Stimulated activated CD4-positive, alpha-beta T cell treated with anti-CD3 and anti-CD28 coated beads, Interleukin-1b, Interleukin-23, amount 100 ng/mL, for 1 hour (primary cell): ENCODE measurements at places on chromosomes 5 and 9.
A peak's percentile ranks its signal among the peaks of the same experiment; 100 is the strongest.

DNA sequence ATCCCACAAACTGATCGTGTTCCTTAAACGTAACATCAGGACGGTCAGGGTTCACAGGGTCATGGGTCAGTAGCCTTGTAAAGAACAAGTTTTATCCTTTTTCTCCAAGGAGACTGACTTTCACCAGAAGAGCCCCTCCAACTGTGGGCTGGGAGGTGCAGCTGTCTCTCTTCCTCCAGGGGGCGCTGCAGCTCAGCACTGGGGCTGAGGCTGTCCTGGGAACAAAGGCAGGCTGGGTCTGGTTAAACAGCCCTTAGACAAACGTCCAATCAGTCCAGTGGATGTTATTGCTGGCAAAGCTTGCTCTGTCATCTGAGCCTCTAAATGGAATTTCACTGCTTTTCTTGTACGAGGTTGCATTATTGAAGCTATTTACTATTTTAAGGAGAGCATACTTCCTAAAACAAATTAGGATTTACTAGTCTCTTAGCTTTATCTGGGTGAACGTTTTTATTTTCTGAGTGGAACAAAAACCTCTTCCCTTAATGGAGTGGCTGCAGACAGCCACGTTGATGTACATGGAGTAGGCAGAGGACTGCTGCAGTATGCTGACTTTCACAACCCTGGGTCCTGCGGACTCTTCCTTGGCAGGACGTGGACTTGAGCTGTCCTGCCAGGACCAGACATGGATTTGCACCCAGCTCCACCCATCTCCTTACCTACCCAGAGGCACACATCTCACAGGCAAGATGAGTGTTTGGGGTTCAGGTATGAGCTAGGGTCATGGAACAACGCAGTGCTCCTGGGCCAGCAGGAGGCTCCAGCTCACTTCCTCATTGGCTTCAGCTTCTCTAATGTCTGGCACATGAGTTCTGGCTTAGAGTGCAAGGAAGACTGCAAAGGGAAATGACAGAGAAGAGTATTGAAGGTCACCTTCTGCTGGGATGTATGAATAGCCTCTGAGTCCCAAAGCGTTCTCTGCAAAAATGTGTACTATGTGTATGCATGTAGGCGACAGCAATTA lies 7.8 kb downstream of the EXOSC2 start:
- peak; percentile 61 for DNase-seq

DNA sequence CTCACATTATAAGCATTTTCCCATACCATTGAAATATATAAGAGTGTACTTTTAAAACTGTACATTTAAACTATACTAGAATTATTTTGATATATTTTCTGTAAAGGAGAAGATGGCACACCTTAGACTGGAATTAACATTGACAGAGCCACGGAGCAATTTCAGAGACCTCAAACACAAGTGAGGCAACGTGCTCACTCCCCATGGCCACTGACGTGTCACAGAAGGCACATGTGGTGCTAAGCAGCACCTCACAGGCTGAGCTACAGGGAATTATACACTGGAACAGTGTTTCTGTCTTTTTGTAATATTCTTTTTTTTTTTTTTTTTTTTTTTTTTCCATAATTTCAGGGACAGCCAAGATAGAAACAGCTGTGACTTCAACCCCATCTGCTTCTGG lies 66.5 kb downstream of the NUP214 start:
- DNase-seq: no peak

DNA sequence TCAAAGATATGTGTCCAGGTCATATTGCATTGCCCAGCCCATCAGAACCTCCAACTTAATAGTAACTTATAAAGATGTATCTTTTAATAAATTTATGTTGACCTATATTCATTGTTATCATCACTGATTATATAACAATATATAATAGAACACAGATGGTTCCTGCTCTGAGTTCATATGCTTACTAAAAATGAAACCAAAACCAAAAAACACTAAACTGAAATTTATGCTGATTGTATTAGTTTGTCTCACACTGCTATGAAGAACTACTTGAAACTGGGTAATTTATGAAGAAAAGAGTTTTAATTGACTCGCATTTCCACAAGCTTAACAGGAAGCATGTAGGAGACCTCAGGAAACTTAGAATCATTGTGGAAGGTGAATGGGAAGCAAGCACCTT lies 462.5 kb upstream of the TYRP1 start:
- DNase-seq: no peak

DNA sequence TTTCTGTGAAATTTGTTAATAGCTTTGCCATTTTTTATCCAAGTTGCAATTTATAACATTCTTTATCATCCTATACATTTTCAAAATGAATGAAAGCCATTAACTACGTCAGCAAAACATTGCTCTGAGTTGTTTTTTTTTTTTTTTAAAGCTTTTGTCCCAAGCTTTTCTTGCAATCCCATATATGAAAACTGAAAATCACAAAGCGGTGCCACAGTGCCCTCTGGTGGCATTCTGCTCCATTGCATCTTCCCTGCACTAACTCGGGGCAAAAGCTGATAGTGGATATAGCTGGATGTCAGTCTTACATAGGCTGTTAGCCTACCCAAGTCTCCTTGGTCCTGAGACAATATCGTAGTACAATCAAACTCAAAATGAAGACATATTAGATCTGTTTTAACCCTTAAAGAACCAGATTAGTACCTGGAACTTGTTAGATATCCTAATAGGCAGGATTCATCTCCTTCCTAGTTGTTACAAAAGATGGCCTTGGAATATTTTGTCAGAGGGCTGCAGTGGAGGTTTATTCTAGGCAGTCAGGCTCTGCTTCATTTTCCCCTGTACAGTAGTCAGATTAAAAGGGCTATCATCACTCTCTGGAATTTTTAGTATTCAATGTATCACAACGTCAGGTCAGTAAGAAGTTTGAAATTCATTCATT lies 669.9 kb downstream of the PTPRD start:
- peak; percentile 18 for DNase-seq

DNA sequence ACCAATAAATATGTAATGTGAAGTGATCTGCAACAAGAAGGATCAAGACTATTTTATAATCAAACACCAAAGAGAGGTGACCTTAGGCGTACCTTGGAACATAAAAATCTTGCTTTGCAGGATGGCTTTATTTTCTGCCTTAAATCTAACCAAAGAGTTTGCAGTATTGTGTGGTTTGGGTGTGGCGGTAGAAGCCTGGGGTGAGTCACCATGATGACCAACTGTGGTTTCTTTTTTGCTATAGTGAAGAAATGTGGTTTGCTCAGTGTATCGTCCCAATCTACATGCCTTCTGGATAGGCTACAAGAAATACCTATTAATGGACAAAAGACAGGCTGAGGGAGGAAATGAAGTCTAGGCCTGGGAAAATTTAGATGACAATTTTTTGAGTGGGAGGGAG lies 5.1 kb upstream of the CAST start:
- no peak for DNase-seq

DNA sequence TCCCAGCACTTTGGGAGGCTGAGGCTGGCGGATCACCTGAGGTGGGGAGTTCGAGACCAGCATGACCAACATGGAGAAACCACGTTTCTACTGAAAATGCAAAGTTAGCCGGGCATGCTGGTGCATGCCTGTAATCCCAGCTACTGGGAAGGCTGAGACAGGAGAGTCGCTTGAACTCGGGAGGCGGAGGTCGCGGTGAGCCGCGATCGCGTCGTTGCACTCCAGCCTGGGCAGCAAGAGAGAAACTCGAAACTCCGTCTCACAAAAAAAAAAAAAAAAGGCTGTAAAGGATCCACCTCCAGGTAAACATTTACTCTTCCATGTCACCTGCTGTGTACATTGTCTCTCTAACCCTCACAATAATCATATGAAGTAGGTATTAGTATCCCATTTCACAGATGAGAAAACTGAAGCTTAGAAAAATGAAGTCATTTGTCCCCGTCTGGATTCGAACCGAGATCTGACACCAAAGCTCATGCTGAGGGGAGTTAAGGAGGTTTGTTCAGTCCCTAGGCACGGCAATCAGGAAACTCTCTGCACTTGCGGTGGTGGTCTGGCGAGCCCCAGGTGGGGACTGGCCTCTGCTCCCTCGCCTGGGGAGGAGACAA lies 494 bp upstream of the DOCK2 start:
- no peak for DNase-seq

DNA sequence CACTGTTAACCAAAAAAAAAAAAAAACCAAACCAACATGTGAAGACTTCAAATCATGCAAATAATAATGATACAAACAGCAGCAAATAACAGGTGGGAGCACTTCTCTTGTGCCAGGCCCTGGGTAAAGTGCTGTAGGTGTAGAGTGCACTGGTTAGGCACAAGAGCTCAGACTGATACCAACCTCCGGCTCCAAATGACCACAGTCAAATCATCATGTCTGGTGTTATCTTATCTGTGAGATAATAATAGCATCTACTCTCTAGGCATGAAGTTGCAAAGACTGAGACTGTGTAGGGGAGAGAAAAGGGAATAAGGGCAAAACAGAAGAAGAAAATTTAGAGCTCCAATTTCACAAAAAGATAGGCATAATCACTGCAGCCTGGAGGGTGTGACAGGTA lies 159.5 kb downstream of the ARL15 start:
- no peak for DNase-seq

DNA sequence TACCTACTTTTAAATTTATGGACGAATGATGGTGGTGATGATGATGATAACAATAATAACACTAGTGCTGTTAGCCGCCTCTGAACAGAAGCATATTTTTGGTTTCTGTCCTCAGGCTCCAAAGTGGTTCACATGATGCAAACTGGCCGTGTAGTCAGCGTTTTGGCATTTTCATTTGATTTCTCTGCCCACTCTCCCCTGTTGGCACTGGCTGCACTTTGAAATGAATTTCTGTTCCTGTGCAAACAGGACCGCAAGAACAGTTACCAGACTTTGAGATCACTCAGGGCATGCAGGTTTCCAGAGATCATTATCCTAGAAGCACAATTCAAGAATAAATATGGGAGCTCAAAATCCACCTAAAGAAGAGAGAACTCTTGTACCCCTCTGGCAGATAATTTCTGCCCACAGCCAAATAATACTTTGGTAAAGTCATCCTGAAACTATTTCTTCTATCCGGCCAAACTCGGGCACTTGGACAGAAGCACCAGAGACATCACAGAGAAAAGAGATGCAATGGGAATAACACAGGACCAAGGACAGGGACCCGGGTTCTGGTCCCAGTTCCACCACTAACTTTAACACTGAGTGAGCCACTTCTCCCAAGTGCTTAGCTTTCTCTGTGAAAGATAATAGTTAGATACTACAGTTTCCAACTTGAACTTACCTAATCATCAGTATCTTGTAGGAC lies 201.7 kb upstream of the PTGER4 start:
- no peak for DNase-seq
